ENCODE measurements at places on chromosomes 4 and X.

DNA sequence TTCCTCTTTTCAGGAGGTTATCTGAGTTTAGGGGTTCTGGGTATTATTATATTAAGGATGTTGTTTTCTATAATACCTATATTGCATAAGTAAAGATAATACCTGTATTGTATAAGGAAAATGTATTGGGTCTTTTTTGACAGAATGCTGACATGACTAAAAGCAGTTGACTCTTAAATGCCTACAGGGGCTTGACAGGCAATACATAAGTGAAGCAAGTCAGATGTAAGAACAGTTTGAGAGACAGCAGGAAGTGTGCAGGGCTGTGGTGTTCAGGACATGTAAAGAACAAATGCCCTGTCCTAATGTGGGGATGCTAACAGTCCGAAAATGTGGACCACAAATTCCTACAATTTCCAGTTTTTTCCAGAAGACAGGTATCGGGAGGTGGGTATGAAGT lies 30.2 kb upstream of the NDST3 start:
- DNase-seq = no peak

GRCh38 chrX:51902510-51903050 lies 9.2 kb downstream of the MAGED1 start:
- no peak for DNase-seq

- DNase-seq = no peak
Observed at GRCh38 chrX:555725-556666, 74.6 kb upstream of the SHOX start.

GRCh38 chr4:150546286-150546685 lies 35.7 kb upstream of the MAB21L2 start:
- DNase-seq = no peak

DNA sequence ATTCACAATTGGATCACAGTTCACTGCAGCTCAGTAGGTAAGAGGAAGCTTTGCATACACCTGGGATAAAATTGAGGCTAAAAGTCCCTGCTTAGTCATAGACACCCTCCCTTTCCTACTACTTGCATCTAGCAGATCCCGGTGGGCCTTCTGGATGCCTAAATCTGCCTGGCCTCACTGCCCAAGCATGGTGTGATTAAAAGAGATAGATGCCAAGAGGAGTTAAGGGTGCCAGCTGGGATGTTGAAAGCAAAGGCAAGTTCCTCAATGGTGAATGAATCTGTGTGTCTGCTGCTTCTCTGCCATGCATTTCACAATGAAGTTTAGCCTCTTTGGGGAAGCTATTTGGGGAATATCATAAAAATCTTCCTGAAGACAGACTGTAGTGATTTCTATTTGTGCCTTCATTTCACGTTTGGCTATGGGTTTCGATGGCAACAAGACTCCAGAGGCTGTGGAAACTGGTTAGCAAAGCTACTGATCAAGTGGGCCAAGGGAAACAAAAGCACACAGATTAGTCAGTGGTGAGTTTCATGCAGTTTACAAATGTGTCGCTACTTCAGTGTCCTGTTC lies 534.0 kb downstream of the ANKRD50 start:
- DNase-seq = no peak

- DNase-seq = peak; percentile 2
Observed at GRCh38 chrX:51336584-51336983, 4.0 kb downstream of the NUDT10 start.

DNA sequence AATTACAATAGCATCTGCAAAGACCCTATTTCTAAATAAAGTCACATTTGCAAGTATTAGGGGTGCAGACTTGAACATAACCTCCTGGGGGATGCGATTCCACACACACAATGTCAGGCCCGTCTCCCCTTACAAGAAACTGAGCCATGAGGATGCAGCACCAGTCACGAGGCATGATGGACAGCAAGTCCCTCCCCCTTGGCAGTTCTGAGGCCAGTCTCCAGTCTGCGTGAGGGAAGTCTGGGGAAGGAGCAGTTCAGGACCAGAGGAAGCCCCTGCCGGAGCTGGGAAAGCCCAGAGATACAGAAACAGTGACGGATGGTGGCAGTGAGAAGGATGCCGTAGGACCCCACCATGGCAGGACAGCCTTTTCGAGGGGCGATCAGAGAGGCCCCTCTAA lies 9.4 kb downstream of the FAM53A start:
- DNase-seq = no peak

GRCh38 chr4:147009875-147010274 lies 64.2 kb upstream of the TTC29 start:
- DNase-seq = no peak

DNA sequence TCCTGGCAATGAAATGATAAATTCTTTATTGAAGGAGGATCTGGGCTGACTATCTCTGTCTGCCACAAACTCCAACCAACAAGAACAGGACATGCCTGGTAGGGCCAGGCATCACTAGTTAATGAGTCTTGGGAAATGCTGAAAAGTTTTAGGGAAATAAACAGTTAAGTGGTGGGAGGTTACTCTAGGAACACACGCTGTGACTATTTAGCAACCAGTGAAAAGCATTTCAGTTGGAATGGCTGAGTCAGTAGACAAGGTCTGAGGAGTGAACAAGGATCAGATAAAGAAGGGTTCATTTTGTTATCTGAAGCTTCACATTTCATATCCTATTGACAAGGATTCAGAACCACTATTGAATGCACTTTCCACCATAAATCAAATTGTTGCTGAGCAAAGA lies 394.9 kb upstream of the BOD1L1 start:
- DNase-seq = no peak

DNA sequence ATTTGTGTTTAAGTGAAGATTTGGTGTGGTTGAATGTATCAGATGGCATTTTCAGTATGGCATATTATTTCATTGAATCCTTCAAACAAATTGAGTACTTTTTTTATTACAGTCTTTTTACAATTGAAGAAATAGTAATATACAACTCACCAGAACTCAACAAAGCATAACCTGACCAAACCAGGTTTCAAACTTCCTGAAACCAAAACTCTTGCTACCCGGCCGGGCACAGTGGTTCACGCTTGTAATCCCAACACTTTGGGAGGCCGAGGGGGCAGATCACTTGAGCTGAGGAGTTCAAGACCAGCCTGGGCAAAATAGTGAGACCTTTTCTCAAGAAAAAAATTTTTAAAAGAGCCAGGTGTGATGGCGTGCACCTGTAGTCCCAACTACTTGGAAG lies 94.2 kb downstream of the UBE2K start:
- DNase-seq = no peak
